ENCODE measurements at places on chromosomes 2 and 18. TPM values are rescaled to one million over a fixed set of nuclear protein-coding genes. Genes with fewer than 3 reads are reported as not detected.

The LOXHD1 gene
- total RNA-seq = 0.05 TPM

GRCh38 chr2:161234627-161235026 is 73.6 kb upstream of the PSMD14 start:
- no peak for DNase-seq
- peaks cover 18% of the 10 kb centered on the region for H3K4me1 ChIP-seq
- no peak overlapping the region for H3K4me3 ChIP-seq
- H3K36me3 ChIP-seq = peaks cover 4% of the 10 kb centered on the region
- no peak overlapping the region for H3K27ac ChIP-seq
- no peaks in the 10 kb centered on the region for H3K27me3 ChIP-seq

DNA sequence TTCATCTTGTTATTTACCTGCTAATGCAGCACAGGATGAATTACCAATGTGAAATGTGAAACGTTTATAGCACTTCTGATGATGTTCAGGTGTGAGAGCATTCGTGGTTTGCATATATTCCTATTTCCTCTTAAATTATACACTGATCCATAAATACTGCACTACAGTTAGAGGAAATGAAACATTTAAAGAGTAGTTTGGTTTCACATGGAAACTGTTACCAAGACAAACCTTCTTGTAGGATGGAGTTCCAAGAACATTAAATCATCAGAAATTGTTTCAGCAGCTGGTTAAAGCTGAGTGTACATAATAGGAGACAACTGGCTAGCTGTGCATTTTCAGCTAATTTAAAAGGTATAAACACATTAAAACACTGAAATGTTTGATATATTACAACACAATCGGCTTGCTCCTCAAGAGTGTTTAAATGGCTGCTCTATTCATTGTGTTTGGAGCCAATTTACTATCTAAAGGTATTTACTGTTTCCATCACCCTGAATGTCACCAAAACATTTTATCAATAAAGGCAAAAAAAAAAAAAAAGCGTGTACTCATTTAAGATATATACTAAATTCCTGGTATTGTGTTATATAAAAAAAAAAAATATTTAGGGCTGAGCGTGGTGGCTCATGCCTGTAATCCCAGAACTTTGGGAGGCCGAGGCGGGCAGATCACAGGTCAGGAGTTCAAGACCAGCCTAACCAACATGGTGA is 100.6 kb downstream of the DYM start:
- H3K27ac ChIP-seq = peak overlapping the region; percentile 93
- peak overlapping the region; percentile 57 for H3K4me3 ChIP-seq
- H3K36me3 ChIP-seq = peaks cover 1% of the 10 kb centered on the region
- H3K4me1 ChIP-seq = peaks cover 23% of the 10 kb centered on the region
- DNase-seq = no peak

- H3K27me3 ChIP-seq = no peaks in the 10 kb centered on the region
- H3K36me3 ChIP-seq = peaks cover 4% of the 10 kb centered on the region
- H3K27ac ChIP-seq = peak overlapping the region; percentile 1
These were observed 21.0 kb downstream of the EML4 start for GRCh38 chr2:42190191-42190590.

- H3K27ac ChIP-seq = no peak overlapping the region
- no peak for DNase-seq
- H3K4me1 ChIP-seq = no peaks in the 10 kb centered on the region
- H3K4me3 ChIP-seq = no peak overlapping the region
- H3K27me3 ChIP-seq = peaks cover 46% of the 10 kb centered on the region
These were observed 124.7 kb upstream of the SPATS2L start for GRCh38 chr2:200181755-200182154.
